Activated CD4-positive, alpha-beta T cell treated with anti-CD3 and anti-CD28 coated beads for 36 hours (primary cell): ENCODE measurements at places on chromosomes 1 and 21. TPM values are rescaled to one million over a fixed set of nuclear protein-coding genes. Genes with fewer than 3 reads are reported as not detected.

Gene LMX1A
- not detected for total RNA-seq

Gene C1QTNF12
- 1.1 TPM for total RNA-seq

Gene RASAL2
- not detected for total RNA-seq

Gene SH2D5
- 0.32 TPM for total RNA-seq

Gene WNT3A
- not detected for total RNA-seq

Gene TTC22
- total RNA-seq = 4.1 TPM

DNA sequence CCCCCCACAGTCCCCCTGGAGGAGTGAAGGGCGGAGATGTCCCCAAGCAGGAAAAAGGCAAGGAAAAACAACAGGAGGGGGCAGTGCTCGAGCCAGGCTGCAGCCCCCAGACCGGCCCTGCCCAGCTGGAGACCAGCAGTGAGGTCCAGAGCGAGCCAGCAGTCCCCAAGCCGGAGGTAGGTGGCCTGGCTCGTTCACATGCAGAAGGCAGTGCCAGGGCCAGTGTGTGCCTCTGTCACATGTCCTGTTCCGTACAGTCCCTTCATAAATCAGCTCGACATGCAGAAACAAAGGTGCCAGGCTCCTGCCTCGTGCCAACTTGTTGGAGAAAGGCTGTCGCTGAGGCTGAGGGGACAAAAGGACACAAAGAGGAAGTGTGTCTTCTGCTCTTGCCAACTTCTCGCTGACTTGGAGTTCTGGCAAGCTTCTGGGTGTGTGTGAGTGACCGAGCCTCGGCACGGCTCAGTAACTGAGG, 24.1 kb upstream of the MPZL1 start:
- H3K36me3 ChIP-seq = peaks cover 53% of the 10 kb centered on the region
- H3K27me3 ChIP-seq = no peaks in the 10 kb centered on the region

DNA sequence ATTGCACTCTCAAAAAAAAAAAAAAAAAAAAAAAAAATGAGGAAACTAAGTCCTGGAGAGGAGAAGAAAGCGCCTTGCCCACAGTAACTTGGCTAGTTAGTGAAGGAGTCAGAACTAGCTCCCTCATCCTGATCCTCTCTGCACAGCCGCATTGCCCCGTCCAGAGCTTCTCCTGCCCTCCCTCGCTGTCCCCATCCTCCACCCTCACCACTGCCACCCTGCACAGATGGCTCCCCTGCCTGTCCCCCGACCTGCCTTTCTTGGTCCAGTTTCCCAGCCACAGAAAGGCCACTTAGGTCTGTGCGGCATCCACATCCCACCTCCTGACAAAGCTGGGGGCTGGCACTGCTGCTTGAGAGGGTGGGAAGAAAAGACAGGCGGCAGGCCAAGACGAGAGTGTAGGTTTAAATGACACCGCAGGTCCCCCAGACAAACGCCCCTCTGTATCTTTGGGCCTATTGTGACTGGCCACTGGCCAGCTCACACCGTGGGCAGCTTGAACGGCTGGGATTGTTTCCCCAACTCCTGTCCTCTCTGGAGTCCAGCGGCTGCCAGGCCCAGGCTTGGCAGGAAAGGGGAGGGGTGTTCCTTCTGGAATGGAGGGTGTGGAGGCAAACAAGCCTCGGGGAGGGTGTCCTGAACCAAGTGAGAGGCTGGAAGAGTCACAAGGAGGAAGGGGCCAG, 20.2 kb downstream of the NCMAP start:
- peaks cover 1% of the 10 kb centered on the region for H3K4me1 ChIP-seq
- H3K27me3 ChIP-seq = no peaks in the 10 kb centered on the region
- H3K36me3 ChIP-seq = no peaks in the 10 kb centered on the region
- H3K4me3 ChIP-seq = no peak overlapping the region
- no peak for DNase-seq
- no peak overlapping the region for H3K27ac ChIP-seq

- no peaks in the 10 kb centered on the region for H3K36me3 ChIP-seq
- DNase-seq = no peak
- H3K27ac ChIP-seq = no peak overlapping the region
Measured at GRCh38 chr1:239056940-239057339, 329.4 kb upstream of the CHRM3 start.

DNA sequence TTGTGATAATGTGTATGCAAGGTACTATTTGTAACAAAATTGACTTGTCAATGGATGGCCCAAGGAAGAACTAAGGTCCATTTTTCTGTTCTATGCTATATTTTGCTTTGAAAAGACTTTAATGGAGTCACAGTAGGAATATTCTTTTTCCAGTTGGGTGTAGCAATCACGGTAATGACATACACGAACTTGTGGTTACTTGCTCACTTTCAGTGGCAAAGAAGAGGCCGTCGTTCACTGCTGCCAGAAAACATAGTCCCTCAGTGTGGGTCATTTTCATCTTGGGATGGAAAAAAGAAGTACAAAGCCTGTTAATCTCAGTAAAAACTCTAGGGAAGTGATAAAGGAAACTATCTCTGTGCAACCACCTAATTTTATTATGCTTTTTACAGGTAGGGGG, 47.8 kb upstream of the LAMC2 start:
- H3K4me3 ChIP-seq = no peak overlapping the region
- no peaks in the 10 kb centered on the region for H3K4me1 ChIP-seq
- peaks cover 2% of the 10 kb centered on the region for H3K27me3 ChIP-seq
- no peak overlapping the region for H3K27ac ChIP-seq
- H3K36me3 ChIP-seq = no peaks in the 10 kb centered on the region
- no peak for DNase-seq

DNA sequence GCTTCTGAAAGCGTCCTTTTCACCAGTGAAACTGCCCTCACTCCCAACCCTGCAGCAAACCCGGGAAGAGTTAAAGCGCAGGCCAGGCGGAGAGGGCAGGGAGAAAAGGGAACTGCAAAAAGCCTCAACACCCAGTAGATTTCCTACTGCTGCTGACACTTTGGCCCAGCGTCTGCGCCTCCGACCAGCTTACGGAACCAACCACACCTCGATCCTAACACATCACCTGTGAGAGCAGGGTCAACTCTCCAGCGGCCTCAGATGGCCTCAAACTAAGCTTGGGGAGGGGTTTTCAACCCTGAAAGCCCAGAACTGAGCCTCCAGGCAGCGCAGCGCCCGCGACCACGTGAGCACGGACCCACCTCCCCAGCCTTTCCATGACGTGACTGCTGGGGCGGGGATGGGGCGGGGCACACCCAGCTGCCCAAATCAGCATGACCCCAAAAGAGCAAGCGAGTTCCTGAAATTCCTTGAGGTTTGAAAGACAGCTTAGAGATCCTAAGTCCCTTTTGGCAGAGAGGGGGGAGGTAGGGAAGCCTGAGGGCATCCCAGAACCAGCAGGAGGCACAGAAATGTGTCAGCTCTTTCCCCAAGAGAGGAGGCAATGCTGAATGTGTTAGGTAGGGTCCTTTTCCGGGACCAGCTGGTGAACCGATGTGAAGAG, 59.1 kb downstream of the ITPKB start:
- peaks cover 99% of the 10 kb centered on the region for H3K4me1 ChIP-seq
- H3K36me3 ChIP-seq = peaks cover 34% of the 10 kb centered on the region
- peak; percentile 89 for DNase-seq

GRCh38 chr1:50266509-50266908, 156.7 kb downstream of the DMRTA2 start:
- H3K4me3 ChIP-seq = no peak overlapping the region
- DNase-seq = peak; percentile 25
- peaks cover 6% of the 10 kb centered on the region for H3K27me3 ChIP-seq
- H3K4me1 ChIP-seq = peaks cover 3% of the 10 kb centered on the region
- H3K36me3 ChIP-seq = no peaks in the 10 kb centered on the region
- H3K27ac ChIP-seq = peak overlapping the region; percentile 7

DNA sequence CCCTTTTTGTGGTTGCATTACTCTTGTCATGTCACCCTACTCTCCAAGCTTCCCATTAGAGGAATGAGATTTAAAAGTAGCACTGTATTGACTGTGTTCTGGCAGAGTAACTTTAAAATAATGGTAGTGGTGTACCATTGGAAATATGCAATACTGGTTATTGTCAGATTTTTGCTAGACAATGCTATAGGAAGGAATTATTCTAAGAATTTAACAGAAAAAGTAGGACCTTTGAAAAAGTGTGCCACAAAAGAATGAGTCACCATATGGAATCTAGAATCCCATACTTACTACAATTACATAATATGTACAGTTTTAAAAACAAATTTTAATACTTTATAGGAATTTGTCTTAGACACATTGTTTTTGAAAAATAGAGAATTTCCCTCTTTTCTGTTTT, 13.8 kb downstream of the MIER1 start:
- H3K27ac ChIP-seq = no peak overlapping the region
- H3K27me3 ChIP-seq = no peaks in the 10 kb centered on the region
- H3K4me3 ChIP-seq = no peak overlapping the region
- peaks cover 77% of the 10 kb centered on the region for H3K4me1 ChIP-seq
- DNase-seq = no peak

DNA sequence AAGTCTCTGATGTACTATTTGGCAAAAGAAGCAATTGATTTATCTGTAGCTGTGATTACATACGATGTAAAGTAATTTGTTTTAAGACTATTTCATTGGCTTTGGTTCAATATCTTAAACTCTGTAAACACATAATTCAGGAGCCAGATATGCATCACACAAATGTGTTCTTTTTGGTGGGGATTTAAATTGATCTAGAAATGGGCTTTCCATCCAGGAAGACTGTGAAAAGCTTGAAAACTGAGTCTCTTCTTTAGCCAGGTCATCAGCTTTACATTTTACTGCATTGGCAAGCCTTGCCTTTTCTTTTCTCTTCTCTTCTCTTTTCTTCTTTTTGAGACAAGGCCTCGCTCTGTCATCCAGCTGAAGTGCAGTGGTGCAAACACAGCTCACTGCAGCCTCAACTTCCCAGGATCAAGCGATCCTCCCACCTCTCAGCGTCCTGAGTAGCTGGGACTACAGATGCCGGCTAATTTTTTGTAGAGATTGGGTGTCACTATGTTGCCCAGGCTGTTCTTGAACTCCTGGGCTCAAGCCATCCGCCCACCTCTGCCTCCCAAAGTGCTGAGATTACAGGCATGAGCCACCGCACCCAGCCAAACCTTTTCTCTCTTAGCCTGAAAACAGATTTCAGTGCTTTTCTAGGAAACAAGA, 1.4 kb downstream of the RCAN3 start:
- H3K27me3 ChIP-seq = no peaks in the 10 kb centered on the region
- peak overlapping the region; percentile 94 for H3K27ac ChIP-seq
- peaks cover 66% of the 10 kb centered on the region for H3K4me1 ChIP-seq
- DNase-seq = peak; percentile 66
- H3K4me3 ChIP-seq = peak overlapping the region; percentile 86
- H3K36me3 ChIP-seq = peaks cover 34% of the 10 kb centered on the region

- peaks cover 27% of the 10 kb centered on the region for H3K36me3 ChIP-seq
- H3K4me1 ChIP-seq = peaks cover 28% of the 10 kb centered on the region
- H3K27me3 ChIP-seq = no peaks in the 10 kb centered on the region
- H3K27ac ChIP-seq = peak overlapping the region; percentile 61
- H3K4me3 ChIP-seq = peak overlapping the region; percentile 89
Measured at GRCh38 chr1:228104526-228105269, 1.6 kb upstream of the C1orf35 start.

DNA sequence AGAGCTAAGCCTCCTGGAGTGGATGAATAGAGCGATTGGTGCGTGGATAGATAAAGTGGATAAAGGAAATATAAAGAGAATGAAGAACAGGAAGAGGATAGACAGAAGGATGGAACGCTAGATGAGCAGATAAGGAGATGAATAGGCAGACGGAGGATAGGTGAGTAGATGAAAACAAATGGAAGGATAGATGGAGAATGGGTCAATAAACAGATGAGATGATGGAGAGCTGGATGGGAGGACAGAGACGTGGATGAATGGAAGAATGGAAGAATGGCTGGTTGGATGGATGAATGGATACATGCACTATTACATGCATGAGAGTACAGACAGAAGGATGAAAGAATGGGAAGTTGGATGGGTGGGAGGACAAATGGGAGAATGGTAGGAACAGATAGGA, 35.2 kb upstream of the EDN2 start:
- H3K4me1 ChIP-seq = peaks cover 11% of the 10 kb centered on the region
- no peak for DNase-seq
- no peak overlapping the region for H3K27ac ChIP-seq
- H3K36me3 ChIP-seq = peaks cover 29% of the 10 kb centered on the region

DNA sequence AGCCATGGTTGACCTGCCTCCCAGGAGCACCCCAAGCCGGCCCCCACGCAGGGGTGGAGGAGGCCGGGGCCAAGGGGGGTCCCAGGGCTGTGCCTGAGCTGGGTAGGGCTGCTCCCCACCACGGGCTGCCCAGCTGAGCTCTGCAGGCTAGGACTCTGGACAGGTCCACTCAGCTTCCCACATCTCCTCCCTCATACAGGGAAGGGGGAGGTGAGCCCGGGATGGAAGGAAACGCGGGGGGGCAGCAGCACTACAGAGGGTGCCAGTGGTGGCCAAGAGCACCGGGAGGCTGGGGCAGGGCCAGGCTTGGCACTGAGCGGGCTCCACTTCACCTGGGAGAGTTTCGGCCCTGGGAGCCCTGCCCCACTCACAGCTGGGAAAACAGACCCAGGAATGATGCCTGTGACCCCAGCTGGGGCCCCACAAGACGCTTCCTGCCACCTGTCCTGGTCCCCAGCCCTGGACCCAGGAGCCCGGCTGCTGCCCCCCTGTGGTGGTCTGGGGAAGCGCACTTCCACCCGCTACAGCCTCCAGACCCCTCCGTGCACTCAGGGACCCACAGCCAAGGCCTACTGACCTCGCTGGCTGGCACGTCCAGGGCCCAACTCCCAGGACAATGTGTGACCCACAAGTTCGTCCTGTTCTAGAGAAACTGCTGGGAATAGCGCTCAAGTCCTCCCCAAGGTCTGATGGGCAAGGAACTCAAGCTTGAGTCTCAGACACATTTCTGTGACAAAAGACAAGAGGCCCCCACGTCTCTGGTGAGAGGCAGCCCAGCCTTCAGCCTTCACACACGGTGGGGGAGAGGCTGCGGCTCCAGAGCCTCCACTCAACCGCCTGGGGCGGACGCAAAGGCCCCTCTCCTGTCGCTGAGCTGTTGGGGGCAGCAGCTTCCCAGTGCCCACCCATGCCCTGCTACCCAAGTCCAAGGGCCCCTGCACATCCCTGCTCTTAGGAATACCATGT, 3.0 kb downstream of the AURKAIP1 start:
- H3K4me1 ChIP-seq = peaks cover 27% of the 10 kb centered on the region
- no peak overlapping the region for H3K27ac ChIP-seq
- peak overlapping the region; percentile 28 for H3K4me3 ChIP-seq
- DNase-seq = peak; percentile 89

DNA sequence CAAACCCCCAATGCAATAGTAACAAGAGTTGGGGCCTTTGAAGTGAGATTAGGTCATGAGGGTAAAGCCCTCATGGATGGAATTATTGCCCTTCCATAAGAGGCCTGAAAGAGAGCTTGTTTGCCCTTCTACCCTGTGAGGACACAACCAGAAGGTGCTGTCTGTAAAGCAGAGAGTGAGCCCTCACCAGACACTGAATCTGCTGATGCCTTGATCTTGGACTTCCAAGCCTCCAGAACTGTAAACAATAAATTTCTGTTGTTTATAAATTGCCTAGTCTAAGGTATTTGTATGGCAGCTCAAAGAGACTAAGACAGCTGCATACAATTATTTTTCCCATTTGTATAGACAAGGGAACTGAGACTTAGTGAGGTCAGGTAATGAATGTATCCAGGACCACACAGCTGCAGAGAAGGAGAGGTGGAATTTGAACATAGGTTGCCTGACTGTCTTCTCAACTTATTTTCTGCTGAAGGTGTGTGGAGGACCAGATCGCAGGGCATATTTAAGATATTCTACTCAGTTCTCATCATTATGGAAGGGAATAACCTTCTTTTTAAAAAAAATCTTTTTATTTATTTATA, 18.7 kb downstream of the IL23R start:
- no peak for DNase-seq
- peaks cover 9% of the 10 kb centered on the region for H3K4me1 ChIP-seq
- H3K4me3 ChIP-seq = no peak overlapping the region
- peaks cover 9% of the 10 kb centered on the region for H3K36me3 ChIP-seq

GRCh38 chr1:232767305-232768074, 37.7 kb upstream of the MAP10 start:
- H3K27ac ChIP-seq = no peak overlapping the region
- H3K4me3 ChIP-seq = no peak overlapping the region
- peaks cover 4% of the 10 kb centered on the region for H3K27me3 ChIP-seq
- peaks cover 3% of the 10 kb centered on the region for H3K4me1 ChIP-seq
